Stimulated activated CD8-positive, alpha-beta memory T cell treated with anti-CD3 and anti-CD28 coated beads, Interleukin-4, amount 100 ng/mL, for 1 hour (primary cell): ENCODE measurements at places on chromosomes 16 and 17.

- DNase-seq: no peak
These were observed 23.0 kb downstream of the SLC35G3 start for GRCh38 chr17:35170968-35171771.

DNA sequence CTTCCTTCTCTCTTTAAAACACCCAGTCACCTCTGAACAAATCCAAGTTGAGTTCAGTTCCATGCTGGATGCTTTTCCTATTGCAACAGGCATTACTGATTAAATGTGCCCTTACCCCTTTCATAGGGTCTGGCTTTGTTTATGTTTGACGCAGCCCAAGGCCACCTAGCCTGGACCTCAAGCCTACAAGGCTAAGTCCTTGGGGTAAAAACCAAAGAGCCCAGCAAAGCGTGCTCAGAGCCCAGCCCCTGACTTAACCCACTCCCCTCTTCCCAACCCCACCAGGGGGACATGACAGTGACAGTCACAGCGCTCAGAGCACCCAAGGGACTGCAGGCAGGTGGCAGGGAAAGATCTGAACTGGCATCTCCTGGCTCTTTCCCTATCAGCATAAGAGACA, 200.6 kb downstream of the XYLT1 start:
- no peak for DNase-seq

- DNase-seq: no peak
These were observed 120.7 kb downstream of the GAS7 start for GRCh38 chr17:10077561-10078299.

- DNase-seq: no peak
These were observed 95.7 kb downstream of the FOXL1 start for GRCh38 chr16:86673956-86674453.

GRCh38 chr17:75731716-75732498, 10.6 kb downstream of the ITGB4 start:
- DNase-seq: no peak

- no peak for DNase-seq
These were observed 30.9 kb upstream of the PLLP start for GRCh38 chr16:57315416-57315815.

GRCh38 chr16:80323187-80323807, 217.5 kb upstream of the DYNLRB2 start:
- DNase-seq: no peak

DNA sequence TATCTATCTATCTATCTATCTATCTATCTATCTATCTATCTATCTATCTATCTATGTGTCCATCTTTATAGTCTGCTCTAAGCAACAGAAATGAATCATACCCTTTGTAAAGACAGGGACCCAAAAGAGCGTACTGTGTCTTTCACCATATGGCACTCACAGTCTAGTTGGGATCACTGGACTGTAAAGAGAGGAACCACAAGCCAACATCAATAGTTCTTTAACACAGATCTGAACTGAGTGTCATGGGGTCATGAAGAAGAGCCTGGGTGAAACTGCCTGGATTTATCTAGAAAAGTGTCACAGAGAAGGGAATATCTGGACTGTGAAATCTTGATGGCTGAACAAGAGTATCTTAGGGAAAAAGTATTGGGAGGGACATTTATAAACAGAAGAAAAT, 619.1 kb upstream of the SOX9 start:
- no peak for DNase-seq

GRCh38 chr17:76968707-76969597, 100.7 kb downstream of the MGAT5B start:
- peak; percentile 16 for DNase-seq

- DNase-seq: no peak
These were observed 7.5 kb upstream of the SNTB2 start for GRCh38 chr16:69179328-69180010.

GRCh38 chr17:46929413-46929812, 6.5 kb downstream of the GOSR2 start:
- no peak for DNase-seq

DNA sequence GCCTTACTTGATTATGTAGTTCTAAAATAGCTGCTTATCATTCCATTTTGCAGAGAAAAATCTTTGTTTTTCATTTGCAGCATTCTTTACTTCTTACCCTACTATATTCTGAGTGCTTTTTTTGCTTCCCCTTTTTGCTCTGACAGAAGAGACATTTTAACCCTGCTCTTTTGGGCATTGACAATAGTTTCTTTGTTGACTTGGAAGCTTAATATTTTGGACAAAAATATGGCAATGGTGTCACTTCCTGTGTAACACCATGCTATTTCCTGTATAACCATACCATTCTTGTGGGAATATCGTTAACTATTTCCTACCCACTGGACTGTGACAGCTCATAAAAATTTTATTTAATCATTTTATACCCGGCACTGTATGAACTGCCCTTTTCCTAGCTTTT, 747.1 kb downstream of the CDH8 start:
- no peak for DNase-seq

GRCh38 chr17:28402224-28402630, 3.8 kb downstream of the SLC46A1 start:
- DNase-seq: no peak

- no peak for DNase-seq
These were observed 9.3 kb downstream of the IL4R start for GRCh38 chr16:27322858-27323780.

- no peak for DNase-seq
These were observed 9.6 kb downstream of the CDK5RAP3 start for GRCh38 chr17:47980541-47980940.

DNA sequence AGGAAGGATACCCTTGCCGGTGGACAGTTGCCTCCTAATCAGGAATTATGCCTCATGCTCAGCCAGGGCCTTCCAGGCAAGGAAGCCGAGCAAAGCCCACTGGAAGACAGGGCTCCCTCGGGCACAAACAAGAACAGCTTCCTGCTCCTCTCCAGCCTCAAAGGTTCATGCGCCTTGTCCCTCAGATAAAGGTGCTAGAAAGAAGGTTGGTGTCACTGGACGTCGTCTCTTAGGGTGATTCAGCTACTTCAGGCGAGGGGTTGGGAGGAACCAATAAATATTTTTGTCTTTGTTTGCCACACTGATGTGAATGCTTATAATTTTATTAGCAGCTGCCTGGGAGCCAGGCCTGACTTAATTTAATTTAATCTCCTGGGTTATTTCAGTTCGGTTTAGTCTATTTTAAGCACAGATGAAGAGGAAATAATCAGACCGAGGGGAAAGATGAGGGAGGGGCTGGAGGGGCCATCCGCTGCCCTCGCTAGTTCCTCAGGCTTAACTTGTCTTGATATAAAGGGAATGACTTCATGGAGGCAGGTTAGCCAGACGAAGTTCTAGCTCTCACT, 171.8 kb upstream of the CACNG5 start:
- no peak for DNase-seq

DNA sequence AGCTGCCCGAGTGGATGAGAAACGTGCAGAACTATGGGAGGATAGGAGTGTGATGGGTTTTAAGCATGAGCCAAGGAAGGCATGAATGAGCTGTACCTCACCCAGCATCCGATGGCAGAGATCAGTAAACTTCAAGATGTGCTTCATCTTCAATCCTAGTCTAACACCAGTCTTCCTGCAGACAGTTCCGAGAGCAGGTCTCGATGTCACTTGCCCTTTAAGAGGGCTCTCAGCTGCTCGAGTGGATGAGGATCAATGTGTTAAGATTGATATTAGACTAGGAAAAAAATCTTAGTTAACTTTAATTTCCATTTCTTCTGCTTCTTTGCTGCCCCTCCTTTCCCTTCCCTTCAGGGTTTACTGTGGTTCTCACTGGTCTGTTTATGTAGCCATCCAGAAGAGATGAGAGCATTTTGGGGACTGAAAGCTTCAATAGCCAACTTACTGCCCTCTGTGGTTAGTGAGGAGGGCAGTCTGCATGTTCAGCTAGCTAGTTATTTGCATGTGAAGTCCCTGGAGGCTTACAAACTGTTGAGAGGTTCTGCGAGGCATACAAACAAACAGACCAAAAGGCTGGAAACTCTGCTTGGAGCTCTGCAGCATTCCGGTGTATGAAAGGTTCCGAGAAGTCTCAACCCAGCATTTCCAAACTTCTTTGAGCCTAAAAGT, 15.3 kb downstream of the KLHL36 start:
- no peak for DNase-seq

GRCh38 chr16:68490829-68491575, 42.7 kb upstream of the SMPD3 start:
- DNase-seq: no peak

GRCh38 chr16:75305364-75306098, 54.1 kb upstream of the BCAR1 start:
- DNase-seq: no peak

GRCh38 chr17:65066901-65067300, 10.4 kb upstream of the GNA13 start:
- DNase-seq: no peak

GRCh38 chr17:39835038-39835786, 28.9 kb downstream of the IKZF3 start:
- DNase-seq: no peak

- DNase-seq: no peak
These were observed 16.1 kb downstream of the NUDT16L1 start for GRCh38 chr16:4709481-4709880.

GRCh38 chr16:29663016-29663806, at the start of gene SPN:
Gene SPN, plus strand, starts transcription at chr16:29663247. Its CDS starts 482 bp downstream, at chr16:29663729.
- no peak for DNase-seq

DNA sequence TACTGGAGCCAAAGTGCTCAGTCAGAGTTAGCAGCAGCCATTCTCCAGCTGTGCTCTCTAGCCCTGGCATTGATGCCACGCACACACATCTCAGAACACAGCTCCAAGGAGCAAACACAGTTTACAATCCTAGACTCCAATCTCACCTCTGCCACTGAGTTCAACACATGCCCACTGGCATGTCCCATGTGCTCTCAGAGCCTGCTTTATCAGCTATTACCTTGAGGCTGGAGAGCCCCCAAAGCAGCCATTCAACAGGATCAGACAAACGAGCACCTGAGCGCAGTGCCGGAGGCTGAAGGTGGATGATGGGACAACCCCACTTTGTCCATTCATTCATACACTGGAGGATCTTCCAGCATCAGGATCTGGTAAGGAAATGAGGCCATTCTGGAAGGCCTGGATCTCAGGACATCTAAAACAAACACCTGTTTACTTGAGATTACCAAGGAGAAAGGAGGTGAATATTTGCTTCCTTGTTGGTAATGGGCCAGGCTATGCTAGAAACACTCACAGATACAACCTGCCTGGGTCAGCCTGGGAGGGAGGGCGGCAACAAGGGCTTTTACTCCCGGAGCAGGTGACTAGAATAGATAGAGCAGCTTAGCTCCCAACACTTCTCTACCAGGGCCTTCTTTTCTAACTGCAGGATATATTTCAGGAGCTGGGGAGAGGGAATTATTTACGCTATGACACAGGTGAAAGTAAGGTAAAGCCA, 25.4 kb downstream of the RANBP10 start:
- no peak for DNase-seq

DNA sequence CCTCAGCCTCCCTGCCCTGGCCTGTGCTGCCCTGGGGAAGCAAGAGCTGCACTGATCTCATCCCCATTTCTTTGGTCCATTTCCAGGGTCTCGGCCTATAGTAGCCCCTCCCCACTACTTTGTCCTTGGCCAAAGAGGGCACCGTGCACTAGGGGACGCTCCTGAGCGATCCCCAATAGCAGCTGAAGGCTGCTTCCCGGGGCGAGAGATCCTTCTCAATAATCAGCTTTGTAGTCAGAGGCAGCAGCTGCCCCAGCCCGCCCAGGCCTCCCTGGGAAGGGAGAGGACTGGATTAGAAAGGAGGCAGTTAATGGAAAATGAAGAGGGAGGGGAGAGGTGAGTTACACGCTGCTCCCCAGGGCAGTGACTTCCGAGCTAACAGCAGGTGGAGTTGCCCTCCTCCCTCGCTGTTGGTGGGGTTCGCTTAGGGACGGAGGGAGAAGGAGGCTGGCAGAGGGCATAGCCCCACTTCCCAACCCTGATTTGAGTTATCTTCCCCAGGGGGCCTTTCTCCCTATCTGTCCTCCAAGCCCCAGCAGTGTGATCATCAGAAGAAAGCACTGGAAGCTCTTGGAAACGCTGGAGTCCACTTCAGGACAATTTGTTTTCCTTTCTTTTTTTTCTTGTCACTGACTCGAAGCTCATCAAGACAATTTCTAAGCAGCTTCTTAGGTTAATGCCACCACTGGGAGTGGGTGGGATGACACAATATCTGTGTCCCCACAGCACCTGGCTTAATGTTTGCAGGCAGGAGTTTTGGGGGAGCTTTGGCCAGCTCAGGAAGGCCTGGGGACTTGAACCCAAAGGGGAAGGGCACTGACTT, 2.6 kb downstream of the MXRA7 start:
- no peak for DNase-seq

DNA sequence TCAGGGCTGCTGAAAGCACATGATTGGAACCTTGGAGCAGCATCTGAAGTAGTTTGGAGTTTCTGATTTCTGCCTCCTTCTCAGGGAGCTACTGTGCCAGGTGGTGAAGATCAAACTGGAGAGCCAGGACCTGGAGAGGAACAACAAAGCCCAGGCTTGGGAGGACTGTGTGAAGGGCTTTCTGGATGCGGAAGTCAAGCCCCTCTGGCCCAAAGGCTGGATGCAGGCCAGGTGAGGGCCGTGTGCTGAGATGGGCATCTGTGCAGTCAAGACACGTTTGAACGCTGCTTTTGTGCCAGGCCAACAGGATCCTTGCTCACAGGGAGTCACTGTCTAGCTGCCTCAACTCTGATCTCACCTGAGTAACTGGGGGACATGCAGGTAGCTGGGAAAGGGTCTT, 23.8 kb downstream of the UBN1 start:
- DNase-seq: no peak

DNA sequence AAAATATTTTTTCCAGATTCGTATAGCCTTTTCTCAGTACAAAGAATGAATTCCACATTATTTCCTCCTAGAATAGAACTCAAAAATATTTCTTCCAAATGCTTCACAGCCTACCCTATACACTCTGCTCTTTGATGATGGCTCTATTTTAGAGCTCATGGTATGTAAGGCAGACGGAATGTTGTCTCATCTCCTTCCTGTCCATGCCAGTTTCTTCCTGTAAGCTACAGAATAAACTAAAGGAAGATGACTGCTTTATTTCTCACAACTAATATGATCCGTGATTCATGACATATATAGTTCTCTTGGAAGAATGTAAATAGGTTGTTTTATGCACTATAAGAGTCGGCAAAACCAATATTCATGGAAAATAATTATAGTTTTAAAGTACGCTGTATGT, 723.1 kb downstream of the CDH11 start:
- no peak for DNase-seq

DNA sequence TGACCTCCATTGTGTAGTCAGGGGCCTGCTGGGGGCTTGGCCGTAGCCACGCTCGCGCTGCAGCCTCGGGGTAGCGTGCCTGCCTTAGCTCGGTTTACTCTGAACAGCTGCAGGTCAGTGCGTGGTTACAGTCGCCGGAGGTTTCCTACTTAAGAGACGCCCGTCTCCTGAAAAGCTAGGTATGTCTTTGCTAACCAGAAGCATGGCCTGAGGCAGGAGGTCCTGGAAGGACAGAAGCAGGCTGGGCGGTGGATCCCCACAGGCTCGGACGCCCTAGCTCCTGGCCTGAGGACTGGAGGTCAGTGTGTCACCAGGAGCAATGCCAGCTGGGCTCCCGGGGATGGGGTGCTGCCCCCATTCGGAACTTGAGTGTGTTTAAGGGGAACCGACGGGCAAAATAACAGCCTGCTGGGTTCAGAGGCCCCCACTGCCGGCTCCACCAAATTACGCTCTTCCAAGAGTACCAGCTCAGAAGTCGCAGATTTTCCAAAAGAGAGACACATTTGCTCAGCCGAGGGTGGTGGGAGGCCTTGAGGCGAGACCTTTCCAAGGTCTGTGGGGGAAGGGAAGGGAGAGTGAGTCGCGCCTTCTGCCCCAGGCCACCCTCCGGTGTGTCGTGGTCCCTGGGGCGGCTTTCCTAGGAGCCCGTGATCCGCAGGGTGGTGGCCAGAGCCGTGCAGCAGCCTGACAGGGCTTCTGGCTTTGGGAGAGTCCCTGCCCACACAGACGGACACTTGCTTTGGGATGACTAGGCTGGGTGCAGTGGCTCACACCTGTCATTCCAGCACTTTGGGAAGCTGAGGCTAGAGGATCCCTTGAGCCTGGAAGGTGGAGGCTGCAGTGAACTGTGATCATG, 3.9 kb upstream of the GNG13 start:
- DNase-seq: no peak
